KBM-7 (cell line): ENCODE measurements at places on chromosomes 5 and 9.

GRCh38 chr9:22065431-22066200 is 56.5 kb upstream of the CDKN2B start:
- DNase-seq: no peak

- DNase-seq: no peak
These were observed 2308.8 kb upstream of the ACO1 start for GRCh38 chr9:30075451-30076199.

GRCh38 chr9:129321286-129322021 is 143.4 kb upstream of the IER5L start:
- no peak for DNase-seq

- no peak for DNase-seq
These were observed 112.8 kb upstream of the BOD1 start for GRCh38 chr5:173729079-173729765.

GRCh38 chr9:128121924-128122808 is 5.4 kb downstream of the PTGES2 start:
- DNase-seq: no peak

DNA sequence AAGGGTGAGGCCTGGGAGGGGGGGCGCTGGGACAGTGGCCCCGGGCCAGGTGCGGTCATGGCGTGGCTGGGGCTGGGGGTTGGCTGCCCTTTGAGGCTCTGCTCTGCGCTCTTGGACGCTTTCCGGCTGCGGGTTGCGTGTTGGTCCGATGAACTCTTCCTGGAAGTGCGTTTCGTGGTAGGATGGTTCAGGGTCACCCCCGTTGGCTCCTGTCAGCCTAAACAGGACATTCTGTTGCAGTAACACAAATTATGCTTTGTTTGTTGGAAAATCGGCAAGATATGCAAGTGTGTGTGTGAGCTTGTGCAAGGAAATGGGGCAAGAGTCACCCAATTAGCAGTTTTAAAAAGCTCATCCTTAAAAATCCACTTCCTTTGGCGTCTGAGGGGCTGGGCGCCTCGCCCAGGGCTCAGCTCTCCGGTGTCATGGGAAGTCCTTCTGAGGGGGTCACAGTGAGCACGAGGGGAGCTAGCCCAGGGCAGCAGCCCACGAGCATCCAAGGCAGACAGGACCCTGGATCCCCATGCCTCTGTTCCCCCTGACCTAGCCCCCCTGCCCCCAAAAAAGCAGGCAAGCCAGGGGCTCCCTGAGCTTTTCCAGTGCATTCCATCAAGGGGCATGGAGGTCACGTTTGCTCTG is 22.2 kb upstream of the RNU6ATAC start:
- DNase-seq: peak; percentile 58

DNA sequence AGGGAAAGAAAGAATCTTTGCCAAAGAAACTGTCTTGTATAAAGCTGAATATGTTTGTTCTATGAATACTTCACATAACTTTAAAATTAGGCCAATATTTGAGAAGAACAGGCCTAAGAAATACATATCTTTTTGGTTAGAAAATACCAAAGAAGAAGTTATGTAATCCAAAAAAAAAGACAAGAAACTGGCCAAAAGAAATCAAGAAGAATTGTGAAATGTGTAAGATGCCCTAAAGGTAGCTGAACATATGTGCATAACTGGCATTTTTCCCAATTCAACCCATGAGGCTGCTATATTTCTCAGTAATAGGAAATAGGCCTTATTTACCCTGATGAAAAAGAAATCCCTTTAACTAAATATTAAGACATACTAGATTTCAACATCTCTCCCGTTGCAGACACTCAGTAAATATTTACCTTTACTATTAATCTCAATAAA is 290.0 kb downstream of the CETN3 start:
- DNase-seq: no peak

- DNase-seq: no peak
These were observed 14.9 kb downstream of the ZNF474 start for GRCh38 chr5:122144236-122144635.

DNA sequence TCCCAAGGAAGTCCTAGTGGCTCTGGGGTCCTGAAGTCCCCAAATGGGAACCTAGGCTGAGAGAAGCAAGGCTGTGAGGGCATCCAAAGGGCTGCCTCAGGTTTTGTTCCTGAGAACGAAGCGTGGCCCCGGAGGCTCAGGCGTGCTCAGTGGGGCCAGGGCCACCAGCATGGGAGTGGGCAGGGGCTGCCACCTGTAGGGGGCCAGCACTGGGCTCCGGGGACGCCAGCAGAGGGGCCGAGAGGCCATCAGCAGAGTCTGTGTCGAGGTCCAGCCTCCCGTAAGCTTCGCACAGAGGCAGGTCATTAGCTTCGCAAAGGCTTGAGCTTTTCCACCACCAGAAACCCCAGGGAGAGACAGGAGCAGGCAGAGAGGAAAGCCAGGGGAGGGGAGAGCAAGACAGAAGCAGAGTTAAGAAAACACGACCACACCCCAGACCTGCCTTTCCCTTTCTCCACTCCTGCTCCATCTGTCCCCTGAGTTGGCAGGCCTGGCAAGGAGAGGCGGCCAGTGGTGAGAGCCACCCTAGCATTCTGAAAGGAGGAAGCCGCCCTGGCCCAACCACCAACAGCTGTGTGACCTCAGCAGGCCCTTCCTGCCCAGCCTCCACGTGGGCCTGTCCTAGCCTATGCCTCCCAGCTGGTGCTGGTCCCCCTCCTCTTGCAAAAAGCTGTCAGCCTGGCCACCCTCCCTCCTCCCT is 5.5 kb upstream of the SURF6 start:
- DNase-seq: no peak

- no peak for DNase-seq
These were observed 135.1 kb upstream of the IRX2 start for GRCh38 chr5:2886531-2886930.

DNA sequence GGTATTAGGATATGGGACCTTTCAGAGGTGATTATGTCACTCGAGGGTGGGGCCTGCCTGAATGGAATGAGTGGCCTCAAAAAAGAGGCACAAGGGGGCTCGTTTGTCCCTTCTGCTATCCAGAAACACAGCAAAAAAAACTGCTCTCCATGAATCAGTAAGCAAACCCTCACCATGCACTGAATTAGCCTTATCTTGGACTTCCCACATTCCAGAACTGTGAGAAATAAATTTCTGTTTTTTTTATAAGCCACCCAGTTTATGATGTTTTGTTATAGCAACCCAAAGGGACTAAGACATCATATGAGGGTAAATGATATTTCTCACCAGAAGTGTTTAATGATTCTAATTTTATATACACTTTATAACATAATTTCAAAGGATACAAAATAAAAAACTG is 476.6 kb upstream of the EDIL3 start:
- DNase-seq: no peak

DNA sequence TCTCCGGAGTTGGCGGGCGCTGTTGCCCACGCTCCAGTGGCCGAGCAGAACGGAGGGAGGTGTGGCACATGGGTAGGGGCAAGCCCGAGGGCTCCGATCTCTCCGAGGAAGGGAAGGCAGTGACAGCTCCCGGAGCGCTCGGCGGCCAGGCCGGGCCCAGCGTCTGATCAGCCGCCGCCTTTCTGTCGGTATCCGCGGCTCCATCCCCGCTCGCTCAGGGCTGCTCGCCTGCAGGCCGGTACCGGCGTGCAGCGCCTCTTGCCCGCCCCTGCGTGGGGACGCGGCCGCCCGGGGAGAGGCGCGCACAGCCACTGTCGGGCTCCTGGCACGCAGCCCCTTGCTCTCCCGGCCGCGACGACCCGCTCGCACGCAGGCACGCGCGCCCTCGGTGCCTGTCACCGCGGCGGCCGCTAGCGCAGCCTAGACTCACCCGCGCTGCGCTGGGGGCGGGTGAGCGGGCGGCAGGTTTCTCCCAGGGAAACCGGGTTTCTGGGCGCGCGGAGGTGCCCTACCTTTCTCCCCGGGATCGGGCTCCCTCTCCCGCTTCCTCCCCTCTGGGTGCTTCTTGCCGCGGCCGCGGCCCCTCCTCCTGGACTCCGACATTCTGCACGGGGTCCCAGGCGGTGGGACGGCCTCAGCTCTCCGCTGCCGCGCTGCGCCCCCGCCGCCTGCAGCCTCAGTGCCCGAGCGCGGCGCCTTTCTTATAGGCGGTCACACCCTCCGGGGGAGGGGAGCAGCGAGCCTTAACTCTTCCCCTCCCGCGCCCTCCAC is 108.4 kb downstream of the PSD2 start:
- DNase-seq: peak; percentile 14

GRCh38 chr9:135081264-135081660 is 6.2 kb upstream of the OLFM1 start:
- no peak for DNase-seq

DNA sequence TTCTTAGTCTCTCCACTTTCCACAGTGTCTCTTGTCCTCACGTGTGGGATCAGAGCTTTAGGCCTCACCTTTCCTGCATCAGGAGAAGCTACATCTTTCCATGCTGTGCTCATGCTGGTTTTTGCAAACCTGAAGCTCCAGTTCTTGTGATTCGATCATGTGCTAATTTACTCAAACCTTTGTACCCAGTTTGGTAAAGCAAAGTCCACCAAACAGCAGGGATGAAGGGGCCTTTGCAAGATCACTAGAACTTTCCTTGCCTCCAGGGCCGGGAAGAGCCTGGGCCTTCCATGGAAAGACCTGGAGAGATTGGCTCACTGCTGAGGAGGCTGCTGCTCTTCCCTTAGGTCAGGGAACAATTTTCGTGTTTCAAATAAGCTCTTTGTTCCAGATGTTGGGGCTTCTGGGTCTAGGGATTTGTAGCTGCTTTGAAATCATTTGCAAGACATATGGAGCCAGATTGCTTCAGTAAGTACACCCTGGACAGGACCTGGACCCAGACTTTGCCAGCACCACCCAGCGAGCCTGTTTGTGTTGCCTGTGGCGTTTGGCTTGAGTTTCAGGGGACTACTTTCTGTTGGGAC is 18.7 kb upstream of the SPATA31E1 start:
- no peak for DNase-seq

GRCh38 chr9:128056086-128056485 is 11.0 kb downstream of the NAIF1 start:
- no peak for DNase-seq

- no peak for DNase-seq
These were observed 126.4 kb upstream of the SLC12A2 start for GRCh38 chr5:127957183-127957582.

DNA sequence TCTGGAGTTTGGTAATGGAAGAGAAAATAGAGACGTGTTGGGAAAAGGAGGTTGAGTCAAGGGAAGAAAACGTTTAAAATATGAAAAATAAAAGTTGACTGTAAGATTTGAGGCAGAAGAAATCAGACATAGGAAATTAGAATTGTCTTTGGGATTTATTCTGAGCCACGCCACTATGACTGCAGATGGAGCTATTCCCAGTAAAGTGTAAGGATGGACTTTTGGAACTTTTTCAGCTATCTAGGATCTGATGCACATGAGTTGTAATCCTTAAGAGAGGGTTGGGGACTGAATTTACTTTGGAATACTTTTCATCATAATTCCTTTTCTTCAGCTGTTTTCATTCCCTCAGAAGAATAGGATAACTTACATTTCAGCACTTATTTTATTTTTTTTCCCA is 336.7 kb downstream of the FAM170A start:
- no peak for DNase-seq

- no peak for DNase-seq
These were observed 19.4 kb downstream of the DTWD2 start for GRCh38 chr5:118968925-118969375.

GRCh38 chr5:33229216-33229615 is 211.5 kb upstream of the TARS1 start:
- DNase-seq: peak; percentile 55

DNA sequence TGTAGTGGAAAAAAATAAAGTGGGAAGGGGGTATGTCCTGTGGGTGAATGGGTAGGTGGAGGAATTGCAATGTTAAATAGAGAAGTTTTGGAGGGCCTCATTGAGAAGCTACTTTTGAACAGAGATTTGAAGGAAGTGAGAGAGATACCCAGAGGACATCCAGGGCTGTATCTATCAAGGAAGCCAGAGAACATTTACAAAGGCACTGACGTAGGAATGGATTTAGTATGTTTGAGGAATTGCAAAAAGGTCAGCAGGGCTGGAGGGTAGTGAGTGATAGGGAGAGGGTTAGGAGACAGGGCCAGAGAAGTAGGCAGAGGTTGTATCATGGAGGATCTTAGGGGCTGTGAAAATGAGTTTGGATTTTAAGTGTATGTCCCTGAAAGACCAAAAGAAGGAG is 13.9 kb downstream of the PTTG1 start:
- no peak for DNase-seq

DNA sequence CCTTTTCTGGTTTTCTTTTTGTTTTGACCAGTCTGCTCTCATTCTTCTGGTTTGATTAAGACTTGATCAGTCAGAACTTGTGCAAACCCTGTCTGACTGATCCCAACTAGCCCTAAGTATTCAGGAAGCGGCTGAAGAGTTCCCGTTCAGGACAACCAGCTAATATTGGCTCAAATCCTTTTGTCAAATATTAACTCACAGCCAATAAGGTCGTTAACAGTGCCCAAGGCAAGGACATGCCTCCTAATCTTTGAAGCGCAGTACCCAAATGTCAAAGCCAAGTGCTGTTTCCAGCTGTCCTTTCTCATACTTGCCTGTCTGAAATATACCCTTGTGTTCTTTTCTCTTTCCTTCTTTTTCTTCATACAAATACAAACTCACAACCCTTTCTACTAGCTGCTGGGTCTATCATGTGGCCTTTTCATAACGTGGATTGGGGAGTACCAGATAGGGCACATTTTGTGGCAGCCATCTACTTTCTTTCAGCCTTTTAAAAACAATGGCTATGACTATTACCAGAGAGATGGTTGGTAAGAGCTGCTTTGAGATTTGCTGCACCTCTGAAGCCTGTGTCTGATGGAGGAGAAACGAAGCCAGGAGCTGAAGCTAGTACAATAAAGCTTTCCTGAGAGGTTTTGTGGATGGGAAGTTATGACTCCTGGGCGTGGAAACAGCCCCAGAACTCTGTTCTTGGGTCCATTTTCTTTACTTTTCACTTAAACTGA is 266.4 kb upstream of the ZNF608 start:
- DNase-seq: no peak

DNA sequence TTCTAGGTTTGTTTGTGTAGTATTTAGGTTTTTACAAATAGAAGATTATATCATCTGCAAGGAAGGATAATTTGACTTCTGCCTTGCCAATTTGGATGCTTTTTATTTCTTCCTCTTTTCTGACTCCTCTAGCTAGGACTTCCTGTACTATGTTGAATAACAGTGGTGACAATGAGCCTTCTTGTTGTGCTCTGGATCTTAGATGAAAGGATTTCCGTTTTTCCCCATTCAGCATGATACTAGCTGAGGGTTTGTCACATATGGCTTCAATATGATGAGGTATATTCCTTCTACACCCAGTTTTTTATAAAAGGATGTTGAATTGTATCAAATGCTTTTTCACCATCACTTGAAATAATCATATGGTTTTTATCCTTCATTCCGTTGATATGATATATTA is 101.4 kb downstream of the FBXO4 start:
- no peak for DNase-seq

DNA sequence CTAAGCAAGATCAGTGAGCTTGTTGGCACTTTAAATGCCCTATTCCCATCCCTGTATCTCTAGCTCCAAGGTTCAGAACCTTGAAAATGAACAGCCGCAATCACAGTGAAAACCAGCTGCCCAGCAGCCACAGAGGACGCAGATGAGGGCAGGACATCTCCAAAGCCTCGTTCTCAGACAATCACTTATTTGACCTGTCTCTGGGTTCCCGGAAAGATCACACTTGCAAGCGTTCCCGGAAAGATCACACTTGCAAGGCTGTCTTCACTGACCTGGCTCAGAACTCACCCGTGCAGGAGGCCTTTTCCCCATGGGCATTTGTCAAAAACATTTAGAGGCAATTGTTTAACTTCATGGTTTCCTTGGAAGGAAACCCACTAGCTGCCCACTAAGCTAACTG is 25.7 kb downstream of the IPPK start:
- DNase-seq: no peak
